ENCODE measurements at places on chromosomes 13 and 19.

- no peak for DNase-seq
These were observed 346.6 kb downstream of the COG6 start for GRCh38 chr13:40002016-40002415.

- DNase-seq, result peak; percentile 63
These were observed 1.0 kb upstream of the CHAMP1 start for GRCh38 chr13:114313061-114313860.

GRCh38 chr13:43484432-43485225 is 302.1 kb downstream of the ENOX1 start:
- no peak for DNase-seq

- peak; percentile 53 for DNase-seq
These were observed 7.3 kb upstream of the CCNE1 start for GRCh38 chr19:29804493-29804892.

GRCh38 chr13:98751367-98751782 is 1.1 kb downstream of the SLC15A1 start:
- no peak for DNase-seq

DNA sequence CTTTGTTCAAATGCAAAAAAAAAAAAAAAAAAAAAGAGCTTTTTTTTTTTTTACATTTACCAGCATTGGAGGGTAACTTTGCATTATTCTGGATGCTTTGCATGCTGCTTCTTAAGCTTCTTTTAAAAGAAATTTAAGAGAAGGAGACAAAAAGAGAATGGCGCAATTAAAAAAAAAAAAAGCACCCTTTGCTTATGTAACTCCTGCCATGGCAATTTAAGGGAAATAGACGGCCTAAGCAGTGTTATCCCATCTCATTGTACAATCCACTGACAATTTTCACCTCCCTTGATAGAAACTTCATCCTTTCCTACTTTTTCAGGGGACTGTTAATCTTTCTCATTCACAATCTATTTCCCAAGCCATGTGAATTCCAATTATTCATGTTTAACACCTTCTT is 129.8 kb downstream of the KCTD12 start:
- no peak for DNase-seq

Data from GM12878 (cell line).